ENCODE measurements at places on chromosomes 2 and 18. TPM values are rescaled to one million over a fixed set of nuclear protein-coding genes. Genes with fewer than 3 reads are reported as not detected.

Gene CRYBA2
- total RNA-seq: 3.0 TPM

Gene AGXT
- total RNA-seq: not detected

Gene FBXO15
- 4.2 TPM for total RNA-seq

GRCh38 chr2:219901155-219901554 lies 273.7 kb downstream of the SLC4A3 start:
- no peaks in the 10 kb centered on the region for H3K27me3 ChIP-seq
- H3K36me3 ChIP-seq: no peaks in the 10 kb centered on the region
- no peak overlapping the region for H3K27ac ChIP-seq
- H3K4me3 ChIP-seq: no peak overlapping the region
- DNase-seq: no peak

GRCh38 chr2:144331674-144332355 lies 188.1 kb downstream of the ZEB2 start:
- H3K4me1 ChIP-seq: no peaks in the 10 kb centered on the region
- no peaks in the 10 kb centered on the region for H3K36me3 ChIP-seq
- peak overlapping the region; percentile 80 for H3K27ac ChIP-seq
- H3K27me3 ChIP-seq: no peaks in the 10 kb centered on the region
- peak; percentile 35 for DNase-seq

DNA sequence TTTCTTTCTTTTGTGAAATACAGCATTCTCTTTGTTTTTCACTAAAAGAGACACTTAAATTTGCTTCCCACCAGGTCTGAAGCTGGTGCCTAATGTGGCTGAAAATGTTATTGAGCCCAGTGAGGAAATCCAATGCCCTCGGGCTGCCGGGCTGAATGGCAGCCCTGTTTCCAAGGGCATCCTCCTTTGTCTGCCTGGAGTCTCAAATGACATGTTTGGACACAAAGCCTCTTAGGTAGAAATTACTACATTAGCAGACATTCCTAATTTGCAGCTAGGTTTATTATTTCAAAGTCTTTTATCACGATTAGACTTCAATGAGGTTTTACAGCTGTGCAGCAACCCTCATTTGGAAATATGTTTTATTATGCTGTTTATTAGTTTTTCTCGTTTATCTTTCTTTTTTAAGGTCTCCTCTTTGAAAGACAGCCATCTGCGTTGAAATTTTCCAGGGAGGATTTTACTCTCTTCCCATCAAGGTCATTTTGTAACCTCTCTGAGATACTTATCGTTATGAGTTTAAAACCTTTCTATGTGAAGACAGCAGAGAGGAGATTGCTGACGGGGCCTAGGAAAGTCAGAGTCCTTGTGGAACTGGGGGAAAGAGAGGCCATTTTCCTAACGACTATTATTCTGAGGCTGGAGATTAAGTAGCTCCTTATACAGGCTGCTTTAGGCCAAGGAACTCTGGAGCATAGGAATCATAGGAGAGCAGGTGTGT lies 59.0 kb upstream of the ZNF532 start:
- H3K27ac ChIP-seq: peak overlapping the region; percentile 84
- peaks cover 6% of the 10 kb centered on the region for H3K4me1 ChIP-seq
- no peak overlapping the region for H3K4me3 ChIP-seq
- H3K27me3 ChIP-seq: no peaks in the 10 kb centered on the region

- DNase-seq: peak; percentile 93
- no peak overlapping the region for H3K4me3 ChIP-seq
- H3K36me3 ChIP-seq: no peaks in the 10 kb centered on the region
Observed at GRCh38 chr2:216665242-216665641, 30.1 kb downstream of the IGFBP5 start.

DNA sequence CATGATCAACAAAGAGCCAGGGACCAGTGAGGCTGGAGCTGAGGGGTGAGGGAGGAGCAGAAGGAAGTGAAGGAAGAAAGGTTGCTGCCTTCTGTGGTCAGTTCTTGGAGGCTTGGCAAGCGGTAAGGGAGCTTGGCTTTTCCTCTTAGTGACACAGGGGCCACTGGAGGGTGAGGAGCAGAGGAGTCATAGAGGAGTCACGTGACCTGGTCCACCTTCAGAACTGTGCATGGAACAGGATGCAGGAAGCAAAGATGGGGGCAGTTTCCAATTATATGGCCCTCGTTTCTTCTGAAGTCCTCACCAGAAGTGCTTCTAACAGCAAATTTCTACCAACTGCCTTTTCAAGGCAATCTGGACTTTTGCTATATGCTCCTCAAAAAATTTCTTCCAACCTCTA lies 326.9 kb upstream of the SMIM21 start:
- no peak for DNase-seq
- no peak overlapping the region for H3K4me3 ChIP-seq
- H3K27ac ChIP-seq: no peak overlapping the region

Data from prostate gland (tissue), 2 donors.